ENCODE measurements at places on chromosomes 3 and 15. TPM values are rescaled to one million over a fixed set of nuclear protein-coding genes. Genes with fewer than 3 reads are reported as not detected.

ZDHHC23 gene
- 6.6 TPM for total RNA-seq

SERPINI2 gene
- total RNA-seq, result not detected

- no peaks in the 10 kb centered on the region for H3K27me3 ChIP-seq
- H3K4me3 ChIP-seq, result no peak overlapping the region
- peak; percentile 69 for DNase-seq
These were observed 28.4 kb upstream of the SMAD6 start for GRCh38 chr15:66673410-66674322.

WDR73 gene
- total RNA-seq, result 13.7 TPM

GRCh38 chr3:23961066-23961465, 16.0 kb downstream of the NR1D2 start:
- peaks cover 26% of the 10 kb centered on the region for H3K4me1 ChIP-seq
- peaks cover 27% of the 10 kb centered on the region for H3K36me3 ChIP-seq
- no peak overlapping the region for H3K27ac ChIP-seq
- H3K27me3 ChIP-seq, result no peaks in the 10 kb centered on the region
- no peak for DNase-seq

GABRB3 gene
- 0.17 TPM for total RNA-seq

- no peaks in the 10 kb centered on the region for H3K4me1 ChIP-seq
- no peaks in the 10 kb centered on the region for H3K27me3 ChIP-seq
- H3K4me3 ChIP-seq, result no peak overlapping the region
- no peak for DNase-seq
These were observed 326.5 kb upstream of the GBE1 start for GRCh38 chr3:82087958-82088357.

SLC22A14 gene
- not detected for total RNA-seq

DNA sequence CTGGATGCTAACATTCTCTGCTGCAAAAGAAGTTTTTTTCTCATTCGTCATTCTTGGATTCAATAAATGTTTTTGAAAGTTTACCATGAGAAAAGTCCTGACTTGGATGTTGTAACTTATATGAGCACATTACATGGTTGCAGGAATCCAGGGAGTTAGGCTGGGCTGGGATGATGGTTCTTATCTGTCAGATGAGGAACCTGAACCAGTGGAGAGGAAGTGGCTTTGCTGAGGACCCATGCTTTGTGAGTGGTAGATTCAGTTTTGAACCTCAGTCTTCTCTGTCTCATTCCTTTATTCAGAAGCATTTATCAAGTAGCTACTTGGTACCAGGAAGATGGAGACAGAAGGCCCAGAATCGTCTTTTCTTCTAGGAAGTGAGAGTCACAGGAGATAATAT, 3.7 kb upstream of the GASK1A start:
- no peak overlapping the region for H3K27ac ChIP-seq
- no peak overlapping the region for H3K4me3 ChIP-seq
- H3K27me3 ChIP-seq, result peaks cover 27% of the 10 kb centered on the region
- peaks cover 4% of the 10 kb centered on the region for H3K4me1 ChIP-seq
- H3K36me3 ChIP-seq, result peaks cover 11% of the 10 kb centered on the region

- peaks cover 67% of the 10 kb centered on the region for H3K4me1 ChIP-seq
- no peak for DNase-seq
- no peak overlapping the region for H3K27ac ChIP-seq
- H3K27me3 ChIP-seq, result no peaks in the 10 kb centered on the region
- H3K4me3 ChIP-seq, result no peak overlapping the region
These were observed 21.8 kb upstream of the ANKRD28 start for GRCh38 chr3:15819576-15819975.
